OCI-M1 (cell line): ENCODE measurements at places on chromosomes 4 and X.

- DNase-seq: peak; percentile 23
These were observed 75.5 kb upstream of the SLC39A8 start for GRCh38 chr4:102420563-102421398.

GRCh38 chr4:159267869-159268285, 165.0 kb downstream of the RAPGEF2 start:
- DNase-seq: no peak

DNA sequence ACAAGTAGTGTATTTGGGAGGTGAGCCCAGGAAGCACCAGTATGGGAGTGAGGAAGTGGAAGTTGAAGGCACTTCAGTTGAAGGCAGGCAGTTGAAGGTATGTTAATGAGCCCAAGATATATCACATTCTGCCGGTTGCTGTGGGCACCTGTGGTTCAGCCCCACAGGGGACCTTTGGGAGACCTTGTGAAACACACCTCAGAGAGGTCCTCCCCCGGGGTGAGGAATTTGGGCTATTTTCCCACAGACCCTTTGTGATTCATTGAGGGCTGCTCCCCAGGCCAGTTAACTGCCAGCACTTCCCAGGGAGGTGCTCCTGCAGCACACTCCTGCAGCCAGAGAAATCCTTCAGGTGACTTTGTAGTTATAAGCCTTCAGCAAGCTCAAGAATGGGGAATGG, 45.9 kb downstream of the PTCHD1 start:
- no peak for DNase-seq

GRCh38 chr4:46852800-46853199, 56.2 kb downstream of the COX7B2 start:
- peak; percentile 88 for DNase-seq
